ENCODE measurements at places on chromosomes 2 and 18.

DNA sequence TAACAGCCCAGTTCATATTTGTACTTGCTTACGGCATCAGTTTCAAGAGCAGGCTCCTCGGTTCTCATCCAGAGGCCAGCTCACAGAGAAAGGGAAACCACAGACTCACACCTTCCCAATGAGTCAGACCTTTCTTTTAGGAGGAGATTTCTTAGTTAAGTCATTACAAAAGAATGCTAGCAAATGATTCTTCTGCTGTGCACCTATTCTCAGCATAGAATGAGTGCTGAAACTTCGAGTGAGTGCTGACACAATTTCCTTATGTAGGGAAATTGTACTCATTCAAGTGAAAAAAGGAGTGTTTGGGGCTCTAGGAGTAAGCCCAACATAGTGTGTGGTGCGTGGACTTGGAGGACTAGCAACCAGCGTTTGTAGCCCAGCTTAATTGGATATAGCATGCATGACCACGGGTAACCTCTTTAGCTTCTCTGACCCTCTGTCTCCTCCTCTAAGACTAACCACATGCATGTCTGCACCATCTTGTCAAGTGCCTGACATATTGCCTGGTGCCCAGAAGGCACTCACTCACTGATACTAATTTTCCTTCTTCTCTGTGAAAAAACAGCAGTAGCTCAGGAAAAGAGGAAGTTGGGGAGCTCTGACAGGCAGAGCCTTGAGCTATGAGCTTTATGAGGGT lies 87.0 kb downstream of the ALPK2 start:
- no peak for DNase-seq

DNA sequence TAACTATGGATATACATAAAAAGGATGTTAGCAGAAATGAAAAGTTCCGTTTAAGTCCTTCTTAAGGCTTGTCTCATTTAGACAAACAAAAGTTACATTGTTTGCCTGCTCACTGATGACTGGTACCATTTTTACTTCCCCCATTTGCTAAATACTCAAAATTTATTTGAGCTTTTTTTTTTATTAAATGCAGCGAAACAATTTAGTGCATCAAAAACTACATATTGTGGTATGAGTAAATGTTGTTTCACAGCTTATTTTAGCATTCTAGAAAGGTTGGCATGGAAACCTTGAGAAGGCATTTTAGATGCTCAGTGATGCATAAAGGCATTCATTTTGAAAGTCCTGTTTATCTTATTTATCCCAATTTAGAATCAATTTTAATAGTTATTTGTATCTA lies 100.0 kb downstream of the MAP2 start:
- DNase-seq, result no peak

DNA sequence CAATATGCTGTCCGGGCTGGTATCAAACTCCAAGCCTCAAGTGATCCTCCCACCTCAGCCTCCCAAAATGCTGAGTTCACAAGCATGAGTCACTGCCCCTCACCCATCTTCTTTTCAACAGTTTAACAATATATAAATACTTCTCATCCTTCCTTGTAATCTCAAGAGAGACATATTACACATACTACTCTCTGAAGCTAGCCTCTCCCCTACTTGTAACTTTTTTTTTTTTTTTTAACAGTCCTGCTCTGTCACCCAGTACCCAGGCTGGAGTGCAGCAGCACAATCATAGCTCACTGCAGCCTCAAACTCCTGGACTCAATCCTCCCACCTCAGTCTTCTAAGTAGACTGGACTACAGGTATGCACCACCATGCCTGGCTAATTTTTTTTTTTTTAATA lies 5.7 kb downstream of the GFPT1 start:
- no peak for DNase-seq

GRCh38 chr2:42569883-42570282 lies 1.5 kb downstream of the MTA3 start:
- no peak for DNase-seq

GRCh38 chr2:163171786-163172530 lies 333.4 kb upstream of the KCNH7 start:
- no peak for DNase-seq

DNA sequence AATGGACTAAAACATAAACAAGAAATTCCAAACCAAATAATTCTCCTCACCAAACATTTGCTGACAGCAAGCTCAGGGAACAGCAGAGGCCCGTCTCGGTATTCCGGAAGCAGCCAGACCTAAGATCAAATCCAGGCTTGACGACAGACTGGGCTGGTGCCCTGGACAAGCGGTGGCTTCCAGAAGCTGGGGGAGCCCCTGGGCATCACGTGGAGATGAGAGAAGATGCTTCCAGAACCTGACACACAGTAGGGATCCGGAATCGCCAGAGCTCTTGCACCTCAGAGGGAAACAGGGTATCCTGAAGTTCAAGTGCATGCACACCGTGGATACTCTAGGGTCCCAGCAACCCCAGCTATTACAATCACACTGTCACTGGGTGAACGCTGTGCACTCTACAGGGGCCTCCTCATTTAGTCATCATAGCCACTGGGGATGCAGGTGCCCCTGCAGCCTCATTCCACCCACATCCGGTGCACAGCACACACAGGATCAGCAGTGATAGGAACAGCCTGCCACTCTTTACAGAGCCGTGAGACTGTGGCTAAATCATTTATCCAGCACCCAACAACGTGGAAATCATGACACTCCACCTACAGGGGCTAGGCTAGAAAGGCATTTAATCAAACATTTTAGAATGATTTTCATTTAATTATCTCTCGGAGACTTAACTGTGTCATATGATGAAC lies 102.6 kb downstream of the HDAC4 start:
- peak; percentile 11 for DNase-seq

- no peak for DNase-seq
These were observed 24.3 kb upstream of the MAPRE3 start for GRCh38 chr2:26945991-26946750.

DNA sequence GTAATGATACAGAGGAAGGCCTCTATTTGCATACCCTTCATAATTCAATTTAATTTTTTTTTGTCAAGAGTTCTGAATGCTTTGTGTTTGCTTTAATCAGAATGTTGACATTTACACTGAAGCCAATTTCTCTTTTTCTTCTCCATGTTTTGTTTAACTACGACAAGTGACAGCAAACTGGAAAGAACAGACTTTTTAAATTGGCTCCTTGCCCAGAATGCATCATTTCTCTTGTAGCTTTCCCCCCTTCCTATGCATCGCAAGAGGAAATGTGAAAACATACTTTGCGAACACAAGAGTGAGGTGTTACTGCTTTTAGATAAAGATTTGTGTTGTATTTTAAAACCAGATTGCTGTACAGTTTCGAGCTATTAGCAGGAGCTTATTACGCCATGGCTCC lies 955.2 kb upstream of the CELF4 start:
- DNase-seq, result no peak

DNA sequence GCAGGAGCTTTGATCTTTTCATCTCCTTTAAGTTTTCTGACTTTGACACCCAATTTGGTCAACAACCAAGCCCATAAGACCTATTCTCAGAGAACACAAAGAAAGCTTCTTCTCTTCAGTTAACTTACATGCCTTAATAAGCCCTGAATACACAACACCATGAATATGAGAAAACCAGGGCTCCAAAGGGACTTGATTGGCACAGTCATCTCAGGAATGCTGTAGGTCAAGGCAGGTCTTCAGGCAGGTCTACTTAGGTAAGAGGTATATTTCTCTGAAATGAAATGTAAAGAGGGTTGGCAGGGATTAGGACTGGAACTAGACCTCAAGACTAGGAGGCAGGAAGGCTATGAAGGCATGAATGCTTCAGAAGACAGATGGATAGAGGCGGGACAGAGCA lies 24.4 kb upstream of the EIF2AK3 start:
- no peak for DNase-seq

GRCh38 chr2:106956416-106956815 lies 70.4 kb upstream of the ST6GAL2 start:
- DNase-seq, result no peak

DNA sequence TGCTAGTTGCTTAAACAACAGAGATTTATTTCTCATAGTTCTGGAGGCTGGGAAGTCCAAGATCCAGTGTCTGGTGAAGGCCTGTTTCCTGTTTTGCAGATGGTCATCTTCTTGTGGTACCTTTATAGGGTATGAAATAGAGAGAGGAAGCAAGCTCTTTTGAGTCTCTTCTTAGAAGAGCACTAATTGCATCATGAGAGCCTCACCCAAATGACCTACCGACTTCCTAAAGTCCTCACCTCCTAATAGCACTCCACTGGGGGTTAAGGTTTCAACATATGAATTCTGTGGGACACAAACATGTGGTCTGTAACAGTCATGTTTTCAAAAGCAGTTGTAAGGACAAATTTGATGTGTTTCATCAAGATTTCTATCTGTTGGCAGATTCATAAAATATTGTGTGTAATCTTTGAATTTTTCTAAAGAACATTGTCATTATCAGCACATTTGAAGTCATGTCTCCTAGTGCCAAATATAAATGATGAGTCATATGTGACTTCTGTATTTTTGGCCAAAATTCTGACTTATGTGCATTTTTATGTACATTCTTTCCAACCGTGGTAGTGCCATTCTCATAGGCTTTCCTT lies 45.3 kb downstream of the CD28 start:
- no peak for DNase-seq

DNA sequence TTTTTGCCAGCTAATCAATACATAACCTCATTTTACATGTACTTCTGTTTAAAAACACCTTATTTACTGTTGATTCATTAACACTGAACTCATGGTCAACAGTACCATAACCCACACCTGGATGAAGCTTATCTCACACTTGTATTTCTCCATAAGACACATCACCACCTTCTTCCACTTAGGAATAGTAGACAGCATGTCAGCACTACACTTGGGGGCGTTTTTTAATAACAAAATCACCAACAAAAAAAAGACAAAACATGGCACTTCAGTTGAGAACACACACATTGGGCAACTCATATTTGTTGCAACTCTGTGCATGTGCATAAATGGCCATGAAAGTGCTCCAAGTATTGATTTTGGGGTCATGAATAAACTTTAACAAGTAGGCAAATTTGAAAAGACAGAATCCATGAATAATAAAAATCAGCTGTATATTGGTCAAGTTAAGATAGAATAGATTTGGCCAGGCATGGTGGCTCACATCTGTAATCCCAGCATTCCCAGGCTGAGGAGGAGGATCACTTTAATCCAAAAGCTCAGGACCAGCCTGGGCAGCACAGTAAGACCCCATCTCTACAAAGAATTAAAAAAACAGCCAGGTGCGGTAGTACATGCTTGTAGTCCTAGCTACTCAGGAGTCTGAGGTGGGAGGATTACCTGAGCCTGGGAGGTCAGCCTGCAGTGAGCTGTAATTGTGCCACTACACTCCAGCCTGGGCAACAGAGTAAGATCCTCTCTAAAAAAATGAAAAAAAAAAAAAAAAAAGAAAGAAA lies 84.4 kb upstream of the SRD5A2 start:
- DNase-seq, result no peak

GRCh38 chr18:36808681-36809080 lies 20.1 kb downstream of the TPGS2 start:
- DNase-seq, result no peak

- DNase-seq, result no peak
These were observed 524.2 kb downstream of the TRIB2 start for GRCh38 chr2:13240789-13241487.

GRCh38 chr2:188076149-188077056 lies 215.3 kb upstream of the GULP1 start:
- no peak for DNase-seq

DNA sequence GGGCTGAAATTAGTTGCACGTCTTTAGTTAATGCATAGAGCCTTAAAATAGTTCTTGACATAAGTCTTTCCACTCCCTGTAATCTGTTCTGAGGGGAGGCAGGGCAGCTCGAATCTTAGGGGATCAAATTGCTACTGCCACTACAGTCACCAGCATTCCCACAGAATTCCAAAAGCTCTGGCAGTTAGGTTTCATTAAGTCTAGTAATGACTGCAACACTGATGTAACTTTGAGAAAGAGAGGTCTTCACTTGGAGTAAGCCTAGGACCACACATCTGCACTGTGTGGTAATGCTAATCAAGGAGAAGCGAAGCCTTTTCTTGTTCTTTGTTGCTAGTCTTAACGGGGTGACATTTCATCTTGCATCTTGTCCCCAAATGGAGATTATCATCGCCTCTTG lies 19.3 kb upstream of the NCK2 start:
- no peak for DNase-seq

GRCh38 chr2:165648801-165649200 lies 145.2 kb downstream of the GALNT3 start:
- no peak for DNase-seq

DNA sequence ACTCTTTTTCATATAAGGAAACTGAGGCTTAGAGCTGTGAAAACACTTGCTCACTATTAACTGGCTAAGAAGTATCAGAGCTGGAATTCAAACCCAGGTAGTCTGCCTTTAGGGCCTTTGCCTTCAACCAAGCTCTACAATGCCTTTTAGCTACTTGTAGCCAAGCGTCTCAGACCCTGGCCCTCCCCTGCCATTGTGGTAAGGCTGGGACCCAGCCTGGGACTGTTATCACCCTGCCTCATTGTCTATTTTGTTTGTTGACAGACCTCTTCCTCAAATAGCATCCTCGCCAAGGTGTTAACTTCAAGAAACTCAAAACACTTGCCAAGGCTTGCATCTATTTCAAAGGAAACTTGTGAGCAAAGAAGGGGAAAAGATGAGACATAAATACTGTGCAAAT lies 76.7 kb upstream of the CD28 start:
- DNase-seq, result no peak

DNA sequence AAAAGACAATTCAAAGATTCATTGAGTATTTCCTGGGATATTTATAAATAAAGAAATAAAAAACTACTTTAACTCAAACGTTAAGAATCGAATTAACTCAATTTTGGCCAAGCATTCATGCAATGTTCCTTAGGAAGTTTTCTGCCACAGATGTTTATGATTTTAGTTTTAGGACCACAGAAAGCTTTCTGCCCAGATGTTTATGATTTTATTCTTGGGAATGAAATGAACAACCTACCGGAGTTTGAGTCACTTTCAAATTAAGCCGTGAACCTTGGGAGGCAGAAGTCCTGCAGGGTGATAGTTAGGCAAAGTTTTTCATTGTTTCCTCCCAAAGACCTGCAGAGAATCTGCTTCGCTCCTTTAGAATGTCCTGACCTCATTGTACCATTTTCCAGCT lies 34.7 kb upstream of the MBP start:
- no peak for DNase-seq

- DNase-seq, result no peak
These were observed 1608.9 kb upstream of the PIK3C3 start for GRCh38 chr18:40346146-40346545.

Measured in right hindlimb (tissue), 1 donor.